ENCODE measurements at places on chromosomes 12 and 14.

- DNase-seq: no peak
Measured at GRCh38 chr12:9741726-9742125, 8.8 kb upstream of the CLECL1 start.

DNA sequence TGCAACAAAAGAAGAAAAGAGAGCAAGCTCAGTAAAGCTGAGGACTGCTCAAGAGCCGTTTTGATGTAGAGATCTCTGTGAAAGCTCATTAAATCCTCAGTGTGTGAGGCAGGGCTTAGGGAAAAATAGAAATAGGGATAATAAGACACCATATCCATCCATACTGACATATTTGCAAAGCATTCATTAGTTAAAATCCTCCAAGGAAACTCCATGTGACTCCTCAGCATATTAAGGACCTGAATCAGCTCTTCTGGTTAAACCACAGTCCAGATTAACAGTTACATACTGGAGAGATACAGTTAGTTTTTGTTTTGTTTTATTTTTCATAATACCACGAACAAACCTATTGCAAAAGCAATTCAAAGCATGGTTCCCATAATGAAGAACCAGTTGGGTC lies 288.2 kb downstream of the PAWR start:
- DNase-seq: no peak

GRCh38 chr14:21987937-21988336 lies 314.3 kb upstream of the OR4E1 start:
- DNase-seq: peak; percentile 39

DNA sequence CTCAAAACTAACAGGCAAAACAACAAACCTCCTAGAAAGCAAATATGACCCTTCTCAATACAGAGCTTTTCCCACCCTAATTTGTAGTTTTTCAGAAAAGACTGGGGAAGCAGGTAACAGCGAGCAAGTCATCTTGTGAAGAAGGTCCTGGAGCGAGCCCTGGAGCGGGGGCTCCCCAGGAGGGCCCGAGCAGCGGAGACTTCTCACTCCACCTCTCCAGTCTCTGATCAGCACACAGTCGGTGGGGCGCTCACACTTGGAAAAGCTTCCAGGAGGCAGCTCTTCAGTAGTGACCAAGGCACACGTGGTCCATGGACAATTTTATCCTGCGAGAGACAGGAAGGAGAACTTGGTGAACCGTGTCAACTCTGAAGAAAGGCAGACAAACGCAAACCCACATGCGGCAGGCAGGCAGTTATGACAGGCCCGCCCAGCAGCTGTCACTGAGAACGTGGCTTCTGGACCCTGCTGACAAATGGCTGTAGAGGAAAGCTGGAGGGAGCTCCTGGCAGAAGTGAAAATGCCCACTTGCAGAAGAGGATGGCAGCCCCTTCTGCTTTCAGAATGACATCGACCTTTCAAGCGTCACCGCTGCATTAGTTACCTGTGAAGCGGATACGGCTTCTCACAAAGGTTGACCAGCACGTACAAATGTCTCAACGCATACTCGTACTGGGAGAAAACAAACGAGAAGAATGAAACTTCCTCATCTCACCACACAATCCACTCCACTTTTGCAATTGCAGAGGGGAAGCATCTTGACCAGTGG lies 44.2 kb downstream of the LGMN start:
- no peak for DNase-seq

- DNase-seq: no peak
Measured at GRCh38 chr12:6696690-6697583, 3.7 kb downstream of the PIANP start.

DNA sequence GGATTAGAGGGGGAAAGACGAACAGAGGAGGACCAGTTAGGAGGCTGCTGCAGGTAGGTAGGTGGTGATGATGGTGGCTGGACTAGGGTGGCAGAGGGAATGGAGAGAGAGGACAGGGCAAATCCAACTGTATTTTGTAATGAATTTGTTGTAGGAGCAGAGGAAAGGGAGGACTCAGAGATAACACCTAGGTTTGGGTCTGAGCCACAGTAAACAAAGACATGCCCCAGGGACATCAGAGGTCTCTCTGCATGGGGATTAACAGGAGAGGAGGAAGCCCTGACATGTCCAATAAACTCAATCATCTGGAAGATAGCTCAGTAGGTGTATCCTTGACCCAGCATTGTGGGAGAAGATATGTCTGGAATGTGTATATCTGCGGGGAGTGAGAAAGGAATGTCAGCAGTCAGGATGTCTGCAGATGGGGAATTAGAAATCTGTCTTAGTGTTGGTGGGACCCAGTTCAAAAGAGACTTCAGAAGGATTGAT lies 4.7 kb upstream of the SLC48A1 start:
- DNase-seq: no peak

GRCh38 chr14:52741865-52742264 lies 11.9 kb downstream of the STYX start:
- DNase-seq: no peak

DNA sequence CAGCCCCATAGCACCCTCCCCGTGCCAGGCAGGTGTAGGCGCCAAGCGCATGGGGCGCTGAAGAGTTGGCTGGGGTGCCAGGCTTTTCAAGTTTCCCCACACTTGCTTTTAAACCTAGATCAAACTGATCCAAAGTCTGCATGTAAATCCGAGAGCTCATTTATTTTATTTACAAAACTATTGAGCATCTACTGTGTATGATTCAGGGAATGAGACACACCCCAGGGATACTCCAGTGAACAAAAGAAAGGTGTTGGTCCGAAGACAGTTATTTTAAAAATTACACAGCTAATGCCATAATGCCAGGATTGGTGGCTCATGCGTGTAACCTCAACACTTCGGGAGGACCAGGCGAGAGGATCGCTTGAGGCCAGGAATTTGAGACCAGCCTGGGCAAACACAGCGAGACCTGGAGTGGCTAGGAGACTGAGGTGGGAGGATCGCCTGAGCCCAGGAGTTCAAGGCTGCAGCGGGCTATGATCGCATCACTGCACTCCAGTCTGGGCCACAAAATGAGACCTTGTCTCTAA lies 780 bp upstream of the SLC41A2 start:
- no peak for DNase-seq

DNA sequence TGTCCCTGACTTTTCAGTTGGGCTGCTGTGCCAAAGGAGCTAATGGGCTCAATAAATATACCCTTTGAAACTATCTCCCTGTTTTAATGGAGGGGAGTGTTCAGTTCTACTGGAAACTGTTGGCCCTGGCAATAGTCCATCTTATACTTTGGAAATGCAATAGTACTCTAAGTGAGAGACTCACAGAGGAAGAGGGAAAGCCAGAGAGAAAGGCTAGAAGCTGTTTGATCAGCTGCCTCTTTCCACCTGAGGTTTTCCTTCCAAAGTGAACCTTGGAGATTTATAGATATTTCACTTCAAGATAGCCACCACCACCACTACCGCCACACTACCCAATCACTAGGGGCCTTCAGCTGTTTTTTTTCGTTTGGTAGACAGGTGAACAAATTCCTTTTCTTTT lies 93.6 kb upstream of the CCDC91 start:
- no peak for DNase-seq

DNA sequence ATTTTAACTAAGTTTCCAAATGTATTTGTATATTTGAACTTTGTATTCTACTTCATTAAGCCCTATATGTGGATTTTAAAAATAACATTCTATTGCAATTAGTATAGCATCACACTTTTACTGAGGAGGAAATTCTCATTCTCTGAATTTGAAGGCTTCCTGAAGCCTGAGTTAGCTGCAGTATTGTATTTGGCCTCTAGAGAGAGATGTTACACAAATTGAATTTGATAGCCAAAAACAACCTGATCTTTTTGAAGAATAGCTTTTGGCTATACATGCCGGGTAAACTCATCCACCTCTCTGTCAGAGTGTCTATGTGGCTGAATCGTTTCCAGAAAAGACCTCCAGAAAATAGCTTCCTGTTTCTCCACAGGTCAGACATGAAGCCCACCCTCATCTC lies 316.5 kb upstream of the OR4E1 start:
- DNase-seq: no peak

DNA sequence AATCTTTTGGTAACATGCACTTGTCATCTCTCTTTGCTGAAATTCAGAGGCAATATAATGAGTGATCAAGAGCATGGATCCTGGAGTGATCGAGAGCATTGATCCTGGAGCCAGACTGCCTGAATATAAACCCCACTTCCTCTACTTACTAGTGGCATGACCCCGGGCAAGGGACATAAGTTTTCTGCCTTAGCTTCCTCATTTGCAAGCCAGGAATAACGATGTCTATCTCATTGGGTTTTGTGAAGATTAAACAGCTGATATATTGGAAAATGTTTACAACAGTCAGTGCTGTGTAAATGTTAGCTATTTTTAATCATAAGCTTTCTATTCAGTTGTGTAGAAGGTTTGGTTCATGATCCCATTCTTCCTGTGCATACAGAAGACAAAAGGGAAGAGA lies 2.4 kb upstream of the CSRNP2 start:
- DNase-seq: no peak

- DNase-seq: peak; percentile 78
Measured at GRCh38 chr12:12032851-12033797, 37.6 kb upstream of the BCL2L14 start.

DNA sequence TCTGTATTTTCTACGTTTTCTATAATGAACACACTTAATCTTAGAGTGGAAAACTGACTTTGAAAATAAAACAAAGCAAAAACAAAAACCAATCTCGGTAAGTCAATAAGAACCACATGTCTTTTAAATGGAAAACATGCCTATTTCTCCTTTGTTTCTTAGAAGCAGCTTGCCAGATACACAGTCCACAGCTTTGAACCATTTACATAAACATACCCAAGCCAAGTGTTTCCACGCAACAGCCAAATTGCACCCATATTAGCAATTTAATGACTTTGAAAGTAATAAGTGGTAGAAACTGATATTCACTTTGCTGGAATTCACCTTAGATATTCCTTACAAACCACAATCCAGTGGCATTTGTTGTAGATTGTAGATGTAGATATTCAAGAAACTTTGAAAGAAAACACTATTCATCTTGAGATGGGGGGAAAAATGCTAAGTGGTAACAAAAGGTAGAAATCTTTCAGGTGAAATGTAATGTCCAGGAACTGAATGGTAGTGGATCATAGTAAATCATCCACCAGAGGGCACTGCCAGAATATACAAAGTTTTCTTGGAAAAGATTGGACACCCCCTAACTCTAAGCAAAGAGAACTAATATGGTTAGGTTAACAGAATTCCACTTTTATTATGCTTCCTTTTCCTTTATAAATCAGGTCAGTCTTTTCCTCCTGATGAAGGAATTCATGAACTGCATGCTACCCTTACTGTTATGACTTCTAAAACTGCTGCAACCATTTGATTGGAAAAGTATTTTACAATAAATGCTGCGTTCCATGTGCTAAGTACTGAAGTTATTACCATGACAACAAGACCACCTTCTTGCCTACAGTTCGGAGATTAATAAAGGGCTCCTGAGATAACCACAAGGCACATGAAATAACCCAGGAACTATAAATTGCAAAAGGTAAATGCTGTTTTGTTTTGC lies 69.8 kb downstream of the RERG start:
- peak; percentile 3 for DNase-seq

GRCh38 chr12:38389614-38390013 lies 73.0 kb downstream of the ALG10B start:
- DNase-seq: no peak

DNA sequence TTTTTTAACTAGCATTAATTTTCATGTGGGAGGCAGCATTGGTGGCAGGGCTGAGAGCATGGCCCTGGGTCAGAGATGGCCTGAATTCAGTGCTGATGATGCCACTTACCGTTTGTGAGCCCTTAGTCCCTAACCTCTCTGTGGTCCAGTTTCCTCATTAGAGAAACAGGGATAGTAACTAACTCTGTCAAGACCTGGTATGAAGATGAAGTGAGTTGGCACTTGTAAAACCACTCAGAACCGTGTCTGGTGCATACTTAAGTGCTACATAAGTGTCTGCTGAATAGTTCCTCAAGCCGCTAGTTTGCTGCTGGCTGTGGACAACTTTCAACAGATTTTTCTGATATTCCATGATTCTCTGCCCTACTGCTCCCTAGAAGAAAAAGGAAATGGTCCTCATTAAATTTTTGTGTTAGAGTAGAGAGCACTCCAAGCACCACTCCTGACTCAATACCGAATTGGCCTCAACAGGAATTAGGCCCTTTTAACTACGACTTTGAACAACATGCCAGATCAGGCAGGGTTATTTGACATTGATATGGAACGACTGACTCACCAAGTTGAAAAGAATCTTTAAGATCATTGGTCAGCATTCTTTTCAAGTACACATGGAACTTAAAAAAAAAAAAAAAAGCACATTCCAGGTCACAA lies 250.2 kb downstream of the ANO2 start:
- no peak for DNase-seq
